ENCODE measurements at places on chromosomes 3 and 15.

DNA sequence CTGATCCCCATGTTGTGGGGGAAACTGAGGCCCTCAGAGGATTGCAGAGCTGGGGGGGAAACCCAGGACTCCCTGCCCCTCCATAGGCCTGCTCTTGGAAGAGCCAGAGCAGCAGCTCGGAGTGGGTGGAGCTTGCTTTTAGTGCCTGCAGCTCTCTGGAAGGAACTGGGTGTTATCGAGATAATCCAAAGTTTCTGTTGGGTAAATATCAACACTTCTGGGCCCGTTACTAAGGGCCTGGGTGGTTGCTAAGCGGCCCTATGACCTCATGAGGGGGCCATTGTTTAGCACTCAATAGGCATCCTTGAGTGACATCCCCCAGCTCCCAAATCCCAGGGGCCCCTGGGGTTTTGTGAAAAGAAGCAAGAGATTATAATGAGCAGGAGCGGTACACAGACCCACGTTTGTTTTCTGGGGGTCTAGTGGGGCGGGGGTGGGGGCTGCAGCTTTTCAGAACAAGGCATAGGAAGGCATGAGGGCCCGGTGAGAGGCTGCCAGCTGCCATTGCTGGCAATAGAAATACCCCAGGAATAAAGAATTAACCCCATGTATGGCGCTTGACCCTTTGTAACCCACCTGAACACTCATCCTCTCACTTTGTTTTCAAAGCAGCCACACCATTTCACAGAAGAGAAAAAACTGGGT lies 48.3 kb upstream of the ATP2B2 start:
- no peak for DNase-seq

DNA sequence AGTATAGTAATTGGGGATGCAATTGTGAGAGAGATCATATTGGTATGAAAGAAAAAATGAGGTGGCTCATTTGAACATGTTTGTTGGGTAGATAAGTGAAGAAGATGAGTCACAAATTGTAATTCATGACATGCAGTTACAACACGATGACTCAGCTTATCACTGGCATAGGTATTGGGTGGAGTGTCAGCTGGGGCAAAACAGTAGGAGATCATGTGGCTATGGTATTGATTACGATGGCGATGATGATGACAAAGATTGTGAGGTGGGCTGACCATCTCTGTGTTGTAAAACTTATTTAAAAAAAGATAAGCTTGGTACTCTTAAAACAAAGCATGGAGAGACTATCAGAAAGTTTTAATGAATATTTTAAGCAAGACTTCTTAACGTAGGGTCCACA lies 11.6 kb upstream of the DPH6 start:
- peak; percentile 43 for DNase-seq

GRCh38 chr3:155015776-155016436 lies 64.2 kb upstream of the MME start:
- no peak for DNase-seq

DNA sequence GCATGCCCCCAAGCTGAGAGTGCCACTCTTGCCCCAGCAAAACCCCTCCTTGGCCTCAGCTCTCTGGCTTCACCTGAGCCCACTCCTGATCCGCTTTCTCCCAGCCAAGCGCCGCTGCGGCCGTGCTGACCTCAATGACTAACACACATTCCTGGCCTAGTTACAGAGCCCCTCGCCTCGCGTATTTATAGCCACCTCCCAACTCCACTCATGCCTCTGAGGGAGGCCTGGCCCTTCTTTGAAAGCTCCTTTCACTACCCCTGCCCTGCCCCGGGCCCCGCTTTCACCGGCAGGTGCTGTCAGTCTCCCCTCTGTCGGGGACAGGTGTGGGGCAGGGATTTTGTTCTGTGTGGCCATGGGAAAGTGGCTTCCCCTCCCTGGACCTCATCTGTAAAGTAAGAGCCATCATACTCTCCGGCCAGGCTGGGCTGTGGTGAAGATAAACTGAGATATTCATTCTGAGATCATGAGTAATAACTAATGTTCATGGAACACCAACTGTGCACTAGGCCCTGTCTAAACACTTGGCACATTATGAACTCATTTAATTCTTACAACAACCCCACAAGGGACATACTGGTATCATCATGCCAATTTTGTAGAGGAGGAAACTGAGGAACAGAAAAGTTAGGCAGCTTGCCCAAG lies 13.2 kb upstream of the ATP2B2 start:
- no peak for DNase-seq

- no peak for DNase-seq
These were observed 11.5 kb upstream of the SLC6A1 start for GRCh38 chr3:10981031-10981430.

DNA sequence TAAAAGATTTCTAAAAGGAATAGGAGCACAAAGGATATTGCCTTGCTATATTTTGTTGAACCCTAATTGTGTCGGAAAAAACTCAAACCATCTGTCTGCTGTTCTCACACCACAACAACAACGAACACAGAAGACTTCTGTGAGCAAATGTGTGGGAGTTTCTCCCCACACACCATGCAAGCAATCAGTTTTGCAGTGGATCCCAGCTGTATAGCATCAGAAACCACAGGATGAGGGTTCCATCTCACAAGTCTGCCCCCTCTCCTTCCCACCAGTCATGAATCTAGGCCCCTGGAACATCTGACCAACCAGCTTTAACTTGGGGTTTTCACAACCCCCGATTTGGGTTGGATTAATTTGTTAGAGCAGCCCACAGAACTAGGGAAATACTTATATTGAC lies 91.3 kb upstream of the SLC4A7 start:
- DNase-seq: no peak

Data from amniotic stem cell (primary cell).